ENCODE measurements at places on chromosomes 7 and 10.
A peak's percentile ranks its signal among the peaks of the same experiment; 100 is the strongest.

DNA sequence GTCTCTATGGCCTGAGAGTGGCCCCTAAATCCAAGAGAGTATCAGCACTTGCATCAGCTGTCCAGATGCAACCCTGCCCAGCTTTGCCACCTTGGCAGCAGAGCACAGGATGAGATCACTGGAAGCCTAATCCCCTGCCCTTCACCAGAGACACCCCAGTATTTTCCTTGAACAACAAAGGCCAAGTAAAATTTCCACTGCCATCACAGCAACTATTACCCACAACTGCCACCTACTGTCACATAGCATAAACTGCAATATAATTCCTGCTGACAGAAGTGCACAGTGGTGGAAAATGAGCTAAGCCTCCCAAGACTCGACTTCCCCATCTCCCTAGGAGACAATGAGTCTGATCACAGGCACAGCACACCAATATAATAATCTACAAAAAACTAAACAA is 462.8 kb upstream of the ZWINT start:
- H3K36me3 ChIP-seq, result no peaks in the 10 kb centered on the region
- no peaks in the 10 kb centered on the region for H3K4me1 ChIP-seq
- peak; percentile 2 for DNase-seq
- no peaks in the 10 kb centered on the region for H3K27me3 ChIP-seq

- peaks cover 53% of the 10 kb centered on the region for H3K27me3 ChIP-seq
- peak overlapping the region; percentile 73 for H3K4me3 ChIP-seq
- no peaks in the 10 kb centered on the region for H3K4me1 ChIP-seq
- no peak overlapping the region for H3K27ac ChIP-seq
Observed at GRCh38 chr10:28677888-28678686, 766 bp downstream of the BAMBI start.

GRCh38 chr7:45155941-45156340 is 1.6 kb upstream of the RAMP3 start:
- no peaks in the 10 kb centered on the region for H3K4me1 ChIP-seq
- no peak overlapping the region for H3K4me3 ChIP-seq
- no peak overlapping the region for H3K27ac ChIP-seq
- H3K36me3 ChIP-seq, result no peaks in the 10 kb centered on the region
- H3K27me3 ChIP-seq, result peaks cover 30% of the 10 kb centered on the region

- no peak overlapping the region for H3K27ac ChIP-seq
- peaks cover 22% of the 10 kb centered on the region for H3K4me1 ChIP-seq
- DNase-seq, result peak; percentile 27
- H3K36me3 ChIP-seq, result no peaks in the 10 kb centered on the region
- no peak overlapping the region for H3K4me3 ChIP-seq
Observed at GRCh38 chr7:116955801-116956476, 2.6 kb downstream of the ST7 start.

GRCh38 chr7:103073989-103074518 is 542 bp downstream of the FBXL13 start:
- H3K4me3 ChIP-seq, result peak overlapping the region; percentile 87
- peak overlapping the region; percentile 77 for H3K27ac ChIP-seq
- peaks cover 7% of the 10 kb centered on the region for H3K4me1 ChIP-seq
- peak; percentile 40 for DNase-seq
- no peaks in the 10 kb centered on the region for H3K27me3 ChIP-seq

DNA sequence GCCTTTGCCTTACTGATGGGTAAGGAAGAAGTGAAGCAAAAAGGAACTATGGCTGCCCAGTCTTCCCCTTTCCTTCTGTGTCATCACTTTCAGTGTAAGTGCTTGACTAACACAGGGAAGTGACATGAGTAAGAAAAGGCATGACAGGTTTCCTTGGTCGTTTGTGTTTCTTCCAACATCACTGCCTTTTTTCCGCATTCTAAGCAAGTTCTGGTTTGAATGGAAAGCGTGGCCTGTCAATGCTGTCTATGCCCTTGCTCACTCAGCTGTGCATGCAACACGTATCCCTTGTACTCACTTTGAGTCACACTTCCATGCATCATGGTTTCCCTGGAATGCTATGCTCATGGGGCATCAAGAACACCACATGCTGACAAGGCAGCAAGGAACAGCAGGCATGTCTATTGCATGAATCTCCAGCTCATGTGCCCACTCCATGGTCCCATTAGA is 111.8 kb downstream of the OAT start:
- DNase-seq, result peak; percentile 14
- H3K36me3 ChIP-seq, result no peaks in the 10 kb centered on the region
- H3K27me3 ChIP-seq, result peaks cover 5% of the 10 kb centered on the region
- H3K4me3 ChIP-seq, result no peak overlapping the region

All from GM23248 (cell line).